A549 (cell line): ENCODE measurements at places on chromosomes 5 and 9.
A peak's percentile ranks its signal among the peaks of the same experiment; 100 is the strongest.

GRCh38 chr5:14783691-14784090, 87.9 kb downstream of the ANKH start:
- DNase-seq: no peak

DNA sequence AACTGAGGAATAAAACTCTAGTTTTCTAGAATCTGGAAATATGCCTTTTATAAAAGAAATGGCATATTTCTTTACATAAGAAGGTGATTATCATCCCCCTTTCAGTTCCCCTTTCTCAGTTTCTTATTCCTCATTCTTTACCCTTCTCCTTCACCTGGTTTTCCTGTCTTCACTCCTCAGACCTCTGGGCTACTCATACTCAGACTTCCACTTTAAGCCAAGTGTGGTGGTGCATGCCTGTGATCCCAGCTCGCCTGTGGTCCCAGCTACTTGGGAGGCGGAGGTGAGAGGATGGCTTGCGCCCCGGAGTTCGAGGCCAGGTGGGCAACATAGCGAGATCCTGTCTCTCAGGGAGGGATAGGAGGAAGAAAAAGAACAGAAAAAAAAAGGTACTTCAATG, 57.2 kb downstream of the RANBP6 start:
- DNase-seq: no peak

DNA sequence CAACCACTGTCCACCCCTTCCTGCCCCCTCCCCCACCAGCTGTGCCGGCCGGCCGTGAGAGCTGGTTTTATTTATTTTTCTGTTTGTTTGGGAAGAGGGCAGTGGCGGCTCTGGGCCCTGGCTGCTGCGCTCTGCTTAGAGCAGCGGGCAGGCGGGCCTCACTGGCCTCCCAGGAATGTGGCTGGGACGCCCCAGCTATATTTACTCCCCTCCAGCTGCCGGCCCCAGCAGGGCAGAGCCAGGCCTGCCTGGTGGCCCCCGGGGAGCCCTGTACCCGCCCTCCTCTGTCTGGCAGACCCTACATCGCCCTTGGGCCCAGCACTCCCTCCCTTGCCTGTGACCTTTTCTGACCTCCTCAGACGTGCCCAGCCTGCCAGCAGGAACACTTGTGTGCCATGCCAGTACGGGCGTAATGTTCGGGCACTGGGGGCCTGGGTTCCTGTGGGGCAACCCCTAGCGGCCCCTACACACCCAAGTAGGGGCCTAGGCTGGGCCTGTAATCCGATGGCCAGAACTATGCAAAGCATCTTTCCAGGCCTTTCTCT, 7.7 kb downstream of the CXXC5 start:
- DNase-seq: no peak

- no peak for DNase-seq
Observed at GRCh38 chr5:133715616-133716015, 103.3 kb upstream of the FSTL4 start.

DNA sequence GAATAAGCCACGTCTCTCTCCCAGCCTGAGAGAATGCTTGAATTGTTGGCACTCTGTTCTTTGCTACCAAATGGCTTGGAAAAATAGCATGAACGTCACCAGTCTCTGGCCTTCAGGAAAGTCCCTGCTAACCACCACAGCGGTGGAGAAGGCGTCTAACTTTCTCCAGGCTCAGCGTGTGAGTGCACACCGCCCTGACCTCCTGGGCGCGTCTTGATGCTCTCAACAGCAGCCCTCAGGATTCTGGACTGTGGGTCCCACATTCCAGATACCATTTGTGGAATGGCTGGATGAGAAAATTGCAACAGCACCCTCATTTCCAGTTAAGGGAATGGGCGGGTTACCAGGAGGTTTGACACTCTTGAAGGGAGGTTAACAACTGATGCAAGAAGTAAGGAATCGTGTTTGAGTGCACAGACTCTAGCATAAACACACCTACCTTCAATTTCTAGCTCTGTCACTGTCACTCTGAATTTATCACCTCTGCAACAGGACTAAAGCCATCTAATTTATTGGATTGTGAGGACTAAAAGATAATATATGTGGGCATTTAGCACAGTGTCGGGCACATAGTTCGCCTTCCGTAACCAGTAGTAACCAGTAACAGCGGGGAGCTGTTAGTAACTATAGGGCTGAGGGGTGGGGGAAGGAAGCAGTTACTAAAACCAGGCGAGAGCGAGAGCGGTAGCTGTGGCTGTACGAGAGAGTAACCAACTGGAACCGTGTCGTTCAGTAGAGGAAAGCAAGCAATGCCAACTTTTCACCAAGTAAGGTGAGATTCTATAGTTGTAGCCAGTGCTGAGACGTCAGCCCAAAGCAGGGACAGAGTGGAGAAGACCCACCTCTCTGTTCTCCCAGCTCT, 807 bp upstream of the PLGRKT start:
- peak; percentile 37 for DNase-seq

DNA sequence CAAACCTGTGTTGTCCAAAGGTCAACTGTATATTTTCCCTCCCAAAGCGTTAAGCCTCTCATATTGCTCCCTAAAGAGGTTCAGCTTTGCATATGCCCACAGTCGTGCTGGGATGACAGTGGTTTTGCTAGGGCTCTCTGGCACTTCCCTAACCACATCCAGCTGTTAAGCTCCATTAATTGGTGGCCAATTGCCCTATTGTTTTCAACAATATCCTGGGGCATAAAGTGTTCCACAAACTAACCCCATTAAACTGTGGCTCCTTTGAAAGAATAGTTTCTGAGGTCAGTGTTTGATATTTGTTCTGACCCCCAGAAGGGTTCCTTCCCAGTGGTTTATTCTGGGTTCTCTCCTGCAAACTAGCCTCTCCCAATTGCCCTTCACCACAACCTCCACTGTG, 194.5 kb downstream of the HSD17B3 start:
- no peak for DNase-seq

- peak; percentile 25 for DNase-seq
Observed at GRCh38 chr9:28648723-28649122, 1075.4 kb upstream of the C9orf72 start.

DNA sequence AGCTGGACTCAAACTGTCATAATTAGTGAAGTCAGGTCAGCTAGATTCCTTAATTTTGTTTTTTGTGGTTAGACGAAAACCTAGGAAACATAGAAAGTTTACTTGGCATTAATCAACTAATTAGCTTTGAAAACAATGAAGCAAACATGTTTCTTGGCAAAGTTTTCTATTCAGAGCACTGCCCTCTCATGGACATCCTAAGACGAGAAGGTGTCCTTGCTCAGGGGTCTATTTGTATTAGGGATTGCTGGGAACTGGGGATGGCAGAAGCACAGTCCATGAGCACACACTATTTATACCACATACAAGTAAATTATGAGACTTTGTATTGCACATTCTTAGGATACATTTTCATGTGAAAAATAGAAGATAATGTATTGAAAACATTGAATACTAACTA, 49.7 kb downstream of the POC5 start:
- DNase-seq: no peak

- DNase-seq: peak; percentile 28
Observed at GRCh38 chr5:158013939-158014338, 155.0 kb upstream of the CLINT1 start.

GRCh38 chr5:180315762-180316212, 23.9 kb upstream of the MAPK9 start:
- peak; percentile 67 for DNase-seq

DNA sequence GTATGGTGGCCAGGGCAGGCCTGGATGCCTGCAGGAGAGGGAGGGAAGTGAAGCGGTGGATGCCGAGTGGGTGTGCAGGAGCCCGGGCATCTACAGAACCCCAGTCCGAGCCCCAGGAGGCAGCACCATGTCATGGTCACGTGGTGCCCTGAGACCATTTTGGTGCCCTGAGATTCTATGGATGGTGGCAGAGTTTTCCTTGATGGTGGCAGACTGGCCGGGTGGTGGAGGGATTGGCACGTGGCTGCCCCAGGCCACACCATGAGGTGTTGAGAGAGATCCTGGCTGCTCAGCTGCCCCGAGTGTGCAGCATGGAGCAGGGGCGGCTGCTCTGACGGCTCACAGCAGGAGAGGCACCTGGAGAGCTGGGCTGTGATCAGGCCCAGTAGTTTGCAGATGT, 52.3 kb downstream of the SYK start:
- no peak for DNase-seq

DNA sequence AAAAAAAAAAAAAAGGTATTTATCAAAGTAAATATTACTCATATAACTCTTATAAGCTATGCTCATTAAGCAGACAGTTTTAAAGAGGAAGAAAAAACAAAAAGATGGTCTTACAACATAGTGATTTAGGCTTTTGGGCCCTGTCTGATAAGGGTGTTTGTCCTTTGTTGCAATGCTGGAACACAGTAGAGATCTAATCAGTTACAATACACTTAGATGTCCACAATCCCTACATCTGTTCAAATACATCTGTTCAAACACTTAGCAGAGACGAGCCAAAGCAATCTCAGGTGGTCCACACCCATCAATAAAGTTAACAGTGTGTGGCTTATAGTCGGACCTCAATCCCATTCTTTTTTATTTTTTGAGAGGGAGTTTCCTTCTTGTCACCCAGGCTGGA, 11.0 kb downstream of the PRXL2C start:
- DNase-seq: no peak

- no peak for DNase-seq
Observed at GRCh38 chr5:135073761-135074345, 39.8 kb upstream of the PITX1 start.

GRCh38 chr9:128906741-128907140, 14.0 kb upstream of the PHYHD1 start:
- no peak for DNase-seq

- DNase-seq: no peak
Observed at GRCh38 chr5:83653669-83654068, 67.0 kb downstream of the HAPLN1 start.

DNA sequence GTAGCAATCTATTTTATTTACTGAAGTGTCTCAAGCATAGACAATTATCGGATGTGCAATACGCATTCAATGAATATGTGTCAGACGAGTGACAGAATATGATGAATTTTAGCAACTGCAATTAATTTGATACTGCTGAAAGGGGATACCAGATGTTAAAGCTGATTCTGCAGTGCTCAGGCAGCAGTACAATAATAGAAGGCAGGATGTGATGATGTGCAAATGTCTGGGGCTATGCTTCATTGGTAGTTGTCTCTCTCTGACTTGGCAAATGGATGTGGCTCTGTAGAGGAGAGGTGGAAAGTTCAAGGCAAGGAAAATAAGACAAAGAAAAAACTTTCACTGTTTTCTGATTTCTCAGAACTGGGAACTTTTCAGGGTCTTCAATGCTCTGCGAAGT, 721.2 kb downstream of the CDH18 start:
- no peak for DNase-seq

GRCh38 chr9:89008744-89009545, 17.7 kb downstream of the S1PR3 start:
- DNase-seq: no peak

DNA sequence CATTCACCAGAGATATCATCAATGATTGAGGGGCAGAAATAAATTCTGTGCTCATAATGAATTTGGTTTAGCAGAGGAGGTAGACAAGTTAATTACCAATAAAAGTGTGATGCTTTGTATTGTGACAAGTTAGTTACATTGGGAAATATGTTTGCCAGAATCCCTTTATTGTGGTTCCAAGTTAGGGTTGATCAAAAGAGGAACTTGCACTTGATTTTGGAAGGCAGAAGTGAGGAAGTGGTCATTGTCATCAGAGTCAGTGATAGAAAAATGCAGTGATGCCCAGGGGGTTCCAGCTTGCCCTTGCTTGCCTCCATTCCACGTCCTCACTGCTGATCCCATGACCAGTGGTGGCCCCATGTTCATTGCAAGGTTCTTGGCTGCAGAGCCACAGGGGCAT, 69.7 kb downstream of the SVEP1 start:
- DNase-seq: no peak

DNA sequence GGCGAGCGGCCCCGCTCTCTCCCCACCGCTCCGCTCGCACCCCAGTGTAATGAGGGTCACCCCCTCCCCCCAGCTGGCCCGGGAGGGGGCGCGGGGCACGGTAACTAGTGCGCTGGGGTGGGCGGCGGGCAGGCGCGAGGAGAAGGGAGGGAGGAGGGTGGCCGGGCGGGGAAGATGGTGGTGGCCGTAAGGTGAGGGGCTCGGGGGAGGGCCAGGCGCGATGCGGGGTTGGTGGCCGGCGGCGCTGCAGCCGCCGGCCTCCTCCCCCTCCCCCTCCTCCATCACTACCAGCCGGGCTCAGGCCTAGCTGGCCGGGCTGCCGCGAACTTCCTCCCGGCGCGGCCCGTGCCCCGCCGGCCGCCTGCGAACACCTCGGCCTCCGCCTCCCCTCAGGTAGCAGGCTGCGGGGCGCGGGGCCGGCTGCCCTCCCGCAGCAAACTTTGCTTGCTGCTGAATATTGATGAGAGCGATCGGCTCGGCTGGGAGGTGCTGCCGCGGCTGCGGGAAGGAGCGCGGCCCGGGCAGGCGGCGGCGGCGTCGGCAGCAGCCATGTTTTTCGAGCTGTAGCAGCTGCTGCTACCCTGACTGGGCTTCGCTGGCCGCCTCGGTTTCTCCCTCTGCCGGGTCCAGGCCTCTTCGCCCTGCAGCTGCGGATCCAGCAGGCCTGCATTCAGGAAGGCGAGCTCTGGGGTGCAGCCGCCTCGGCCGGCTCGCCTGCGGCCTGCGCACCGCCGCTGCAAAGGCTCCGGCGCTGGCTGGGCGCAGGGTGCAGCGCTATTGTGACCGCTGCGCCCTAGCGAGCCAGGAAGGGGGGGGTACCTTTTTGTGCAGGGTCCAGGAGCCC, 502 bp downstream of the NSD1 start:
- peak; percentile 63 for DNase-seq

DNA sequence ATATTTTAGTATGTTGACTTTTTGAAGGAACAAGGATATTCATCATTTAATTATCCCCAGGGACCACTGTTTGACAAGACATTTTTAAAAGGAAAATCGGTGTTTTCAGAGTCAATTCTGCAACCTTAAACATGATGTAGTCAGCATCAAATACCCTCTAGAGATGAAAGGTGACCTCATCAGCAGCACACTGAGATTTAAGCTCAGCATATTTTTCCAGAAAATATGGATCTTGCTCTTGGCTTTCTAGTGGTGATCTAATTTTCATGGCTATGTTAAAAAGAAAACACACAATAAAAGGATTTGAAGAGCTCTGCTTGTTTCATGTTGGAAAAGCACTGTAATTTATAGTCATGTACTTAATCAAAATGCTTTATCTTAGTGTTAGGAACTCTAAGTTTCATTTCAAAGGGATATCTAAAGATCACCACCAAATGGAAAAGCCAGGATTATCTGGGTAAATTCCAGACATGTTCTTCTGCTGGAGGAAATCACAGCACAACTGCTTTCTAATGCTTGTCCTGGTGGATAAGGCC, 487.2 kb downstream of the ENC1 start:
- no peak for DNase-seq

DNA sequence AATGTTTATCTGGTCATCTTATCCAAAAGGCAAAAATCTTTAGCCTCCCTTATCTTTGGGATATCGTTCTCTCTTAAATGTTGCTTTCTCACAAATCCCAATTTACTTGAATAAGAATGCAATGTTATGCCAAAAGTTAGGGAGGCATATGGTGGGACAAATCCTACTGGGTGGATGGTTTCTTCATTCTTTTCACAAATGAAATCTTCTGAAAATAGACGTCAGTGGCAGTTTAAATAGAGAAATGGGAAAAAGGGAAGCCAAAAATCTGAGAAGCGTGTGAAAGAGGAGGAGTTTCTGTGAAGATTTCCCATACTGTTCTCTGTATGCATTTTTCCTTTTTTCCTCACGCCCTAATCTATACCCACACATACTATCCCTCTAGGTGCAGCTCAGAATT, 2.5 kb upstream of the PCDHAC1 start:
- DNase-seq: no peak

GRCh38 chr5:52579391-52579790, 208.3 kb upstream of the ITGA1 start:
- no peak for DNase-seq

- peak; percentile 81 for DNase-seq
Observed at GRCh38 chr9:136485049-136486045, 2.5 kb upstream of the SEC16A start.

- DNase-seq: peak; percentile 76
Observed at GRCh38 chr9:126500600-126501382, 112.9 kb upstream of the LMX1B start.
